ENCODE measurements at places on chromosomes 16 and 17.

GRCh38 chr17:37067555-37068111, 118.9 kb downstream of the AATF start:
- DNase-seq: no peak

GRCh38 chr16:2969545-2970521, 685 bp downstream of the PAQR4 start:
- peak; percentile 89 for DNase-seq

DNA sequence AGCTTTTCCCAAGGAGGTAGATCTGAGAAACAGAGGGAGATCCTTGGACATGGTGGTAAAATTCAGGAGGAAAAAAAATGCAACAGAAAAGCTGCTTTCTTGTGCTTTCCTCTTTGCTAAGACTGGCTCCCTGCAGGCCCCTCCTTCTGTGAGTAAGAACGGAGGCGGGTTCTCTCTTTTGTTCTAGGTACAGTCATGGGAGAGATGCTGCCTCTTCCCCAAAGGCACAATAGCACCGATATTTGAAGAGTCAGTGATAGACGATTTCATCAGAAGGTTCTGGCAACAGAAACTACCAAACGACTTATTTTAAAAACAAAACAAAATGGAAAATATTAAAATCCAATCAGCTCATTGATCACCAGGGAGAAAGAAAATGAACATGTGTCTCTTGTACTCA, 32.6 kb upstream of the KIFC3 start:
- DNase-seq: no peak

- DNase-seq: peak; percentile 63
Measured at GRCh38 chr17:78993241-78993956, 13.7 kb upstream of the LGALS3BP start.

GRCh38 chr17:37503148-37503547, 13.5 kb downstream of the DUSP14 start:
- DNase-seq: no peak

DNA sequence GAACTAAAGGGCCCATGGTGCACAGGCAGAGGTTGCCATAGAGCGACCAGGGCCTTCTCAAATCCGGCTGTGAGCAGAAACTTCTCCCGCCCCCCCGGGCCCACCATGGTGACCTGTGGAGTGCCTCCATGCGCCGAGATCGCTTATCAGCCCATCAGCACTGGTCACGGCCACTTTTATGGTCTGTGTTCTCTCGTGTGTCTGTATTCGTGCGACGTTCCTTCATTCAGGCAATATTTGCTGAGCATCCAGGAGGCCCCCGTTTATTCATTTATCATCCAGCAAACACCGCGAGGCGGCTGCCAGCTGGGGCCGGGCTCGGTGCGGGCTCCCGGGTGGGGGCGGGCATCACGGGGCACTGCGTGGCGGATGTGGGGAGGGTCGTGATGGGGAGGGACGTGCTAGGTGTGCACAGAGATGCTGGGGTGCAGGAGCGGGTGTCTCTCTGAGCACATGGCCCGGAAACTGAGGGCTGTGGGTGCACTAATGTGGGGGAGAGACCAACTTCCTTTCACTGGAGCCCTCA, 88.0 kb upstream of the CBX4 start:
- DNase-seq: no peak

DNA sequence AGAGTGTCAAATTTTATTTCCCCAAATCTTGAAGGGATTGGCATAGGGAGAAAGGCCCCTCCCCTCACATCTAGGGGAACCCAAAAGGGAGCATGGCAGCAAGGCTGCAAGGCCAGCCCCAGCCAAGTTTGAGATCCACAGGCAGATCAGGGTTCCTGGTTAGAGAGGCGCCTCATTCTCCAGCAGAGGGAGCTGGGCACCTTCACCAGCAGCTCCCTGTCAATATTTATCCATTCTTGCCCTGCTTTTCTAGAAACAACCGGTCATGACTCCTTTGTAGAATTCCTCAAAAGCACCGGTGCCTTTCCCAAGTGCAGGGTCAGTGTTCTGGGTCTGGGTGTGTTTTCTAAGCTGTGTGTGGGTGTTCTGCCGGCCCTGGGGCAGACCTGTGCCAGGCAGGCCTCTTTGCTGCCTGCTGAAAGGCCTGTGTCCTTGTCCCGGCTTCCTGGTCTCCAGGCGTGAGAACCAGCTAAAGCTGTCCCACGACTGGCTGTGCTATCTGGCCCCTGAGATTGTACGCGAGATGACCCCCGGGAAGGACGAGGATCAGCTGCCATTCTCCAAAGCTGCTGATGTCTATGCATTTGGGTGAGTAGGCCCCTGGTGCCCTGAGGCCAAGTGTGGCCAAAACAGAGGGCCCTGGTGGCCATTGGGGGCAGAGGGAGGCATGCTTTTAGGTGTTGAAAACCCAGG, 21.2 kb upstream of the LGALS9 start:
- peak; percentile 45 for DNase-seq

GRCh38 chr17:65085397-65085796, 28.9 kb upstream of the GNA13 start:
- DNase-seq: peak; percentile 46

- peak; percentile 82 for DNase-seq
Measured at GRCh38 chr16:75385507-75386152, 47.7 kb downstream of the CFDP1 start.

DNA sequence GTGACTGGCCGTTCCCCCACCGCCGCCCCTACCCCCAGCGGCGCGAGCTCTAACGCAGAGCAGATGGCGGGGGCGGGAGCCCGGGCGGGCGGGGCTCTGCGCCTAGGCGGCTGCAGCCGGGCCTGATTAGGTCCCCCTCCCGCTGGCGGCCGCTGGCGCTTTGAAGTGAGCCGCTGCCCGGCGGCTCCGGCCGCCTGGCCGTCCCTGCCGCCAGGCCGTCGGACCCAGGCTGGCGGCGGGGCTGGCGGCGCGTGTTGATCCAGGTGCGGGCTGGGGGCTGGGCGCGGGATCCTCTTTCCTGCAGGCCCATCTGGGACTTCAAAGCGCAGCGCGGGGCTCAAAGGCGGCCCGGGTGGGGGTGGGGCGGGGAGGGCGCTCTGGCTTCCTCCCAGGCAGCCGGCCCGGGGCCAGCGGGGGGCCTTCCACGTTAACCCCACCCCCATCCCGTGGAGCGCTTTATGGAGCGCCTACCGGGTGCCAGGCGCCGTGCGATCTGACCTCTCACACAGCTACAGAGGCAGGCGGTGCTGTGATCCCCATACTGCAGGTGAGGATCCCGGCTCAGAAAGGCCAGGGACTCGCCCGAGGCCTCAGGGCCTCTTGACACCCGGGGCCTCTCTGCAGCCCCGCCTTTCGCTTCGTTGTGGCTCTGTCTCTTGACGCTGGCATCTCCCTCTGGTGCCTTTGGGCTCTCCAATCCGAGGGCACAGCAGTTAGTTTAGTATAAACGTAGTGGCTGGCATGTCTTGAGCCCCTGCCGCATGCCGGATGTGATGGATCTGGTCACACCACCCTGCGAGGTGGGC, 80.0 kb upstream of the NKD1 start:
- DNase-seq: no peak

DNA sequence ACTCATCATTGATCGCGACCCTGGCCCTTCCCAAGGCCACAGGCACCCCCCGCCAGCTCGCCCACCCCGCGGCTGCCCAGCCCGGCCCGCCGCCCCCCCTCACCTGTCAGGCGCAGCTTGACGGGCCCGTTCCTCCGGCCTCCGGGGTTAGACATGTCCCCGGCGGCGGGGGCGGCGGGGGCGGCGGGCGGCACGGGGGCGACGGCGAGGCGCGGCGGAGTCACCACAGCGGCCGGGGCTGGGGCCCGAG, 456 bp downstream of the SMURF2 start:
- DNase-seq: no peak

- no peak for DNase-seq
Measured at GRCh38 chr16:57760357-57761160, 25.0 kb downstream of the KATNB1 start.

Measured in NAMALWA (cell line).